ENCODE measurements at places on chromosomes 13 and 19. TPM values are rescaled to one million over a fixed set of nuclear protein-coding genes. Genes with fewer than 3 reads are reported as not detected.

- no peak for DNase-seq
Measured at GRCh38 chr13:74645586-74645985, 511.4 kb upstream of the KLF12 start.

DNA sequence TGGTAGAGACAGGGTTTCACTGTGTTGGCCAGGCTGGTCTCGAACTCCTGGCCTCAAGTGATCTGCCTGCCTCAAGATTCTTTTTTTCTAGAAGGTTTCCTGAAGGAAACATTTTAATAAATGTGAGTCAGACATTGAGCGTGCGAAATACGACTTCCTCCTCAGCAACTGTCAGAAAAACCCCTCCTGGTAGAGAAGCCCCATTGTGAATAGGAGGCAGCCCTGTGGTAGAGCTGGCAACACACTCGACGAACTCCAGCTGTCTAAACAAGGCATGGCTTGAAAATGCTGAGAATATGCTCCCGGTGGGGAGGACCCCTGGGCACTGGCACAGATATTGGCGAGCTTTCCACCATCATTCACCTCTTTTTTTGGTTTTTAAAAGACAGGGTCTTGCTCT, 9.8 kb downstream of the ZNF333 start:
- no peak for DNase-seq

DNA sequence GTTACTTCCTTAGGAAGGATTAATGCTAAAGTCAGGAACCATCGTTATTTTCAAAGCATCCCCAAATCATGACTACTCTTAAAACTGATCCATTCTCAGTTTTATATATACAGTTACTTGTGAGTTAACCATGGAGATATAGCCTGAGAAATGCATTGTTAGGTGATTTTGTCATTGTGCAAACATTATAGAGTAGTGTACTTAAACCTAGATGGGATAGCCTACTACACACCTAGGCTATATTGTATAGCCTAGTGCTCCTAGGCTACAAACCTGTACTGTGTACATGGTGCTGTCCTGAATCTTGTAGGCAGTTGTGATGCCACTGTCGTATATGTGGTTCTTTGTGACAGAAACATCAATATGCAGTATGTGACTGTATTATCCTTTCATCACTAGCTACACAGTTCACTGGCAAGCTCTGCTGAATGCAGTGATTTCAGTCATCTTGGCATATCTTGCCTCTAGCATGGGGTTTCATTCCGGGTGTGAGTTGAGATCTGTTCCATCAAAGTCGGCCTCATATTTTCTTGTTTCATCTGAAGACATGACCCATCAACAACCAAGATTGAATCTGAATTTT, 45.3 kb downstream of the CDK8 start:
- DNase-seq, result no peak

- no peak for DNase-seq
Measured at GRCh38 chr19:14059652-14060155, 2.2 kb downstream of the PALM3 start.

- no peak for DNase-seq
Measured at GRCh38 chr19:44645407-44646048, 1.8 kb downstream of the PVR start.

DNA sequence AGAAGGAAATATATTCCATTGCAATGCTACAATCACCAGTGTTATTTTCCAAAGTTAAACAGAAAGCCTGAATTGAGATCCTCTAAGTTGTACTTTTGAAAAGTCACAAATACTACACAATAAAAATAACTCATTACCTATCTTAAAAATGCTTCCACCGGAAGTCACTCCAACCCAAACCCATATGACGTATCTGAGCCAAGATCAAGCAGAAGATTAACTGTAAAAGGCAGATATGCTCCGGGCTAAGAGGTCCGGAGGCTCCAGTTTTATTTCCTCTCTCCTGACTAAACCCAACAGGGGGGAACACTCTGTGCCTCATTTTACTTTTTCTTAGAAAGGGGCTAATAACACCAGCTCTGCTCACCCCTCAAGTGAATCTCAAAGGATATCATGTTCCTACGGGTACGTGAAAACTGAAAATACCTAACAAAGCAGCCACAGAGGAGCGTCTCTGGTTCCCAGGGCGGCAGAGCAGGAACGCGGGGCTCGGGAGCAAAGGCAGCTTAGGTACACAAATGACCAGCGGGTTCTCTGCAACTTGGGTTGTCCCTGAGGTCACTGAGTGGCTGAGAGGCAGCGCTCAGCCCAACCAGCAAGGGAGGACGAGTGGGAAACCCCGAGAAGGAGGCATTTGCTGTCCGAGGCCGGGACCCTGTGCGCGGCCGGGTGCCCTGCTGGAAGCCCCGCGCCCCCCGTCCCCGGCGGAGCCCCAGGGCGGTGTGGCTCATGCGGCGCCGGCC, 750 bp downstream of the RAB20 start:
- DNase-seq, result peak; percentile 9

GRCh38 chr13:19184176-19184575, 2.6 kb upstream of the TUBA3C start:
- no peak for DNase-seq

- DNase-seq, result no peak
Measured at GRCh38 chr19:7917267-7918061, 2.7 kb upstream of the SNAPC2 start.

GRCh38 chr13:41848435-41849255, 112.3 kb downstream of the VWA8 start:
- no peak for DNase-seq

GRCh38 chr19:41940731-41941409, 12.6 kb upstream of the ERFL start:
- no peak for DNase-seq

- DNase-seq, result peak; percentile 61
Measured at GRCh38 chr13:107866941-107867623, 348.3 kb downstream of the LIG4 start.

DNA sequence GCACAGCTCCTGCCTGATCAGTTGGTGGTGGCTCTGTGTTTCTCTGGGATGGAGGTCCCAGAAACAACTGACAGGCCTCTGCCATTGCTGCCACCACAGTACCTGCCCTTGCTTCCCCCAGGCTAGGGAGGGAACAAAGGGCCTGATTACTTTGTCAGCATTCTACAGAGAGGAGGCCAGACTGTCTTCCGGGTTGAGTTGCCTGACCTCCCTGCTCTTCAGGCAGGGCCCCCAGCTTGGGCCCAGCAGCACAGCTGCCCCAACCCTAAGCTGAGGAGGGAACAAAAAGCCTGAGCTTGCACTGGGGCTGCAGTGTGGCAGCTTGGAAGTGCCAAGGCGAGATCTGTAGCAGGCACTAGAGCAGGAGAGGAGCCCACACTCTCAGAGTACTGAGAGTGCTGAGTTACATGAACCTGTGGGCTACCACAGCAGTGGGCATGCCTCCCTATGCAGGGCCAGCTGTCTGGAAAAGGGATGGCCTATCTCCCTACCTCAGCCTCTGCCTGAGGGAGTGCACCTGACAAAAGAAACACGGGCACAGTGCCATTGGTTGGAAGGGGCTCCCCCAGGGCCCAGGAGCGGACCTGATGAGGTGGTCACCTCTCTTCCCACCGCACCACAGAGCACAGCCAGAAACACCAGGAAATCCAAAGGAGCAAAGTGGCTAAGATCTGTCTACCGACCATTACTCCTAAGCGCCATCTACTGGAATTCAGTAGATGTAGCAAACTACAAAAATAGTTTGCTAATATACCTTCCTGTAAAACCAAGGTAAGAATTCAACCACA, 24.4 kb downstream of the SLC25A15 start:
- DNase-seq, result peak; percentile 7

- DNase-seq, result peak; percentile 87
Measured at GRCh38 chr13:76711550-76712182, 174.5 kb downstream of the KCTD12 start.

GRCh38 chr19:10533646-10534386, 9.9 kb upstream of the ATG4D start:
- DNase-seq, result no peak

DNA sequence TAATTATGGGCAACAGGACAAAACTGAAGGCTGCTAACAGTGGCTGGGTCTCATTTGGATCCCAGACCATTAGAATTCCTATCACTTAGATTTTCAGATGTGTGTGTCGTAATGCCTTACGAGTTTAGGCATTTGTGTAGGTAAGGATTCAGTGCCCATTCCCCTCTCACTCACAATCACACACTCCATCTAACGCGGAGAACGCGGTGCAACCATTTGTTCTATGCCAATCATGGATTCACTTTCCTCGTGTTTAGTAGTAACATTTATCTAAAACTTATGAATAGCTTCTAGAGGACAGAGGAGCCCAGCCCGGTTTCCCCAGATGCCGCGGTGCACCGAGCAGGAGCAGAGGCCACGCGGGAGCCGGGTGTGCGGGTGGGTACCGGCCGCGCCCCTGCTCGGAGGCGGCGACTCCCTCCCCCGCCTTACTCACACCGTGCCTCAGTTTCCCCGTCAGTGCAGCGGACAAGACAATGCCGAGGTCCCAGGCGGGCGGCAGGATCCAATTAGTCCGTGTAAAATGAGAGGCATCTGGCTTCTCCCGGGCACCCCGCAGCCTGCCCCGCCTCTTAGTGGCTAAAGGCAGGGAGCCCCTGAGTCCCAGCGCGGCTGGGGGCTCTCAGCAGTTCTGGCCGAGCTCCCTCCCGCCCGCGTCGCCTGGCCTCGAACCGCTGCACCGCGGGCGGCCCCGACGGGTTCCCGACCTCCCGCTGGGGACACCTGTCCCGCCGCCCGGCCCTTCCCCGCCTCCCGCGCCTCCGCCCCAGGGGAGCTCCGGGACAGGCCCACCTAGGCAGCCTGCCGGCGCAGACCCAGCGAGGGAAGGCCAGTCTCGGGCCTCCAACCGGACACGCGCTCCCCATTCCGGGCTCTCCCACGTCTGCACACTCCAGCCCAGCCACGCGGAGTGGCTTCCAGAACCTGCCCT, 5.9 kb upstream of the C1QTNF9B start:
- no peak for DNase-seq

SYMPK gene
- total RNA-seq, result 73.4 TPM

RASAL3 gene
- total RNA-seq, result not detected

SLC17A7 gene
- total RNA-seq, result 1.7 TPM

ZNF556 gene
- 0.03 TPM for total RNA-seq

All from HT1080 (cell line).